Kidney capillary endothelial cell (primary cell): ENCODE measurements at places on chromosomes 3 and 15.

GRCh38 chr3:195035345-195036202, 235.4 kb downstream of the XXYLT1 start:
- no peak for DNase-seq

- peak; percentile 19 for DNase-seq
Measured at GRCh38 chr3:47601281-47601680, 22.6 kb upstream of the CSPG5 start.

- no peak for DNase-seq
Measured at GRCh38 chr3:156307704-156308103, 187.3 kb downstream of the KCNAB1 start.

GRCh38 chr3:38029400-38030125, at the start of gene PLCD1:
Gene PLCD1, minus strand, starts transcription at chr3:38029642. Its CDS starts 103 bp downstream, at chr3:38029539.
- DNase-seq: no peak

DNA sequence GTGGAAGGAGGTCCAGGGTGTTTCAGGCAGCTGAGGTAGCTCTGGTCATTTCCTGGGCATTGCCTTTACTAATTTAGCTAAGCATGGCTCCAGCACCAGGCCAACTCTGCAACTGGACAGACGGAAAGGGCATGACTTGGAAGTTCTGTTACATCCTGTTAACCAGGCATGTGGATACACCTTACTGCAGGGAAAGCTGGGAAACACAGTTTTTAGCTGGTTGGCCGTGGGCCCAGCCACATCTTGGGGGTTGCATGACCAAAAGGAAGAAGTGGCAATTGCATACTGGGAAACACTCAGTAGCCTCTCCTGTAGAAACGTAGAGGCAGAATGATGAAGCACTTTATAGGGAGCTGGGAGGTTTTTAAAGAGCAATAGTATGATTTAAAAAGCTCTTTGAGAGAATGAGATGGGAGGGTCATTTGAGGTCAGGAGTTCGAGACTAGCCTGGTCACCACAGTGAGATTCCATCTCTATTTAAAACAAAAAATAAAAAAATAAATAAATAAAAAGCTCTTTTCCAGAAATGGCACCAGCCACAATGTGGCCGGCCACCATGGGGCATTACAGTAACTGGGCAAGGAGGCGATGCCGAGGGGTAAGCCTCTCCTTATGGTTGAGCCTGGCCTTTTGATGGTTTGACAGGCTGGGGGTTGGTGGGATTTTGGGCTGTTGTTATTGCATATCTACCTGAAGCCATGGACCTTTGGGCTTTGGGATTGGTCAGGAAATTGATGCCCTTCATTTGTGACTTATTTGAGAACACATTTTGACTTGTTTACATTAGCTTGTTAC, 28.6 kb downstream of the TRAK1 start:
- DNase-seq: peak; percentile 71
